Kidney epithelial cell (primary cell): ENCODE measurements at places on chromosomes 12 and 14.

DNA sequence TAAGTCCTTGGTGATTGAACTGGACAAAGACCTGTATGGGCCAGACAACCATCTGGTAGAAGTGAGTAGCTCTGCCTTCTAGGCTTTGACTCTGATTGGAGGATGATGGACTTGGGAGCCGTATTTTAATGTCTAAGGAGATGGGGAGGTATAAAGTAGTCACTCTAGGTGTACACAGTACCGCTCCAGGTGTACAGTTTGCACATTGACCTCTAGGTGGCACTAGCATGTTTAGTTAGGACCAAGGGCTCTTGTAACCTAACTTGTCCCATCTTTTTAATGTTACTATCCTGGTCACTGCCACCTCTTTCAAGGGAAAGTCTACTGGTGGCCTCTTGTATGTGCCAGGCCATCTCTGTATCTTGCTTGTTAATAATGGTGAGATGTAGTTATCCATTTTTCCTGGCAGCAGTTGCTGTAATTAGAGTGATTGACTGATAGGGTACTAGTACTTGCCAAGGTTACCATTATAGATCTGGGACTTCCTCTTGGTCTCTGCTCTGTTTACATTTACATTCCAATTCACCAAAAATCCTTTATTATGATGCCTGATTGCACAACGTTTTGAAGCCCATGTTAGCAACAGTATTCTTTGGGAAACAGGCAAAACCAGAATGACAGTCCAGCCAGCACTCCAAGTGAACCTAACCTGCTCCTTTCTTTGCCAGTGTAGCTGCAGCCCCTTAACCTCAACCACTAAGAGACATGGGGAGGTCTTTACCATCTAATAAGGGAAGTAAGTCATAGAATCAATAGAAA lies 3.6 kb downstream of the SMARCD1 start:
- DNase-seq = no peak

GRCh38 chr14:99333214-99333613 lies 61.2 kb upstream of the BCL11B start:
- DNase-seq = no peak

DNA sequence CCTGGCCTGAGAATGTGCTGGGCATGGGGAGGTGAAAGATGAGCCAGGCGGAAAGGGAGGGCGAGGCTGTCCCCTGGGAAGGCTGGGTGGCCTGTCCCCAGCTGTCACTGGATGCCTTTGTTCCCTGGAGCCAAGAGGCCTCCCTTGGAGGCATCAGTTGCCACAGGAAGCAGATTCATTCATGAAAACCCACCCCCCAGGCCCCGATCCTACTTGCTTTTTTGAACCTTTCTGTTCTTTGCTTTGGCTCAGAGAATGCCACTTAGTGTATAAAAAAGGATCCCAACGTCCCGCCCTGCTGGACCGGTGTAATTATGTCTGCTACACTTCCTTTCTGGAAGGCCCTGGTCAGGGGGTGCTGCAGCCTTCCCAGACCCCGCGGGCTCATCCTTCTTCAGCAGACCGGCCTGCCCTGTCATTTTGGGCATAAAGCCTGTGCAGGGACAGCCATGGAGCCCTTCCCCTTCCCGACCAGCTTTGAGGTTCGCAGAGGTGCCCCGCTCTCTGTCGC lies 220.2 kb downstream of the SLC41A2 start:
- DNase-seq = no peak

- no peak for DNase-seq
Observed at GRCh38 chr14:68367536-68367935, 425.3 kb downstream of the ZFP36L1 start.

GRCh38 chr12:131915823-131916222 lies 13.3 kb upstream of the PUS1 start:
- DNase-seq = no peak

DNA sequence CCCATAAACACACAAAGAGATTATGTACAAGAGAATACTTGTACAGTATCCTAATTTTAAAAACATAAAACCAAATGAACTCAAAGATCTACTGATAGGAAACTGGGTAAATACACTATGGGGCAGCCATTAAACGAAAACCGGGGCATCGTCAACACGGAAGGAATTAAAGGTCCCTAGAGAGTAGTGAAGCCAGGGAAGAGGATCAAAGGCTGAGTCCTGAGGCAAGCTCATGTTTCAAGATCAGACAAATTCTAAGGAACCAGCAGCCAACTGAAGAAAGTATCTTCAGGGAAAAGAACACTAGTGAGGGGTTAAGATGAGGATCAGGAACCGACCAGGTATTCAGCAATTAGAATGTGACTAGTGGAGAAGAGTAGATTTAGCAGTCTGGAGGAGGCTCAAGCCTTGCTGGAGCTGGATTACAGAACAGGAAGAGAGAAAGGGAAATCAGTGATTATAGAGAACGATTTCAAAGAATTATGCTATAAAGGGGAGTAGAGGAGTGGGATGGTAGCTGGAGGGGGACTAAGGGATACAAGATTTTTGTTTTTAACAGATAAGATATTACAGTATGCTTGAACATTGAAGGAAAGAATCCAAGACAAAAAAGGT lies 23.7 kb downstream of the SEL1L start:
- DNase-seq = no peak

- no peak for DNase-seq
Observed at GRCh38 chr12:40770781-40771180, 78.5 kb downstream of the CNTN1 start.

- DNase-seq = no peak
Observed at GRCh38 chr12:12622418-12622817, 10.7 kb downstream of the CREBL2 start.

DNA sequence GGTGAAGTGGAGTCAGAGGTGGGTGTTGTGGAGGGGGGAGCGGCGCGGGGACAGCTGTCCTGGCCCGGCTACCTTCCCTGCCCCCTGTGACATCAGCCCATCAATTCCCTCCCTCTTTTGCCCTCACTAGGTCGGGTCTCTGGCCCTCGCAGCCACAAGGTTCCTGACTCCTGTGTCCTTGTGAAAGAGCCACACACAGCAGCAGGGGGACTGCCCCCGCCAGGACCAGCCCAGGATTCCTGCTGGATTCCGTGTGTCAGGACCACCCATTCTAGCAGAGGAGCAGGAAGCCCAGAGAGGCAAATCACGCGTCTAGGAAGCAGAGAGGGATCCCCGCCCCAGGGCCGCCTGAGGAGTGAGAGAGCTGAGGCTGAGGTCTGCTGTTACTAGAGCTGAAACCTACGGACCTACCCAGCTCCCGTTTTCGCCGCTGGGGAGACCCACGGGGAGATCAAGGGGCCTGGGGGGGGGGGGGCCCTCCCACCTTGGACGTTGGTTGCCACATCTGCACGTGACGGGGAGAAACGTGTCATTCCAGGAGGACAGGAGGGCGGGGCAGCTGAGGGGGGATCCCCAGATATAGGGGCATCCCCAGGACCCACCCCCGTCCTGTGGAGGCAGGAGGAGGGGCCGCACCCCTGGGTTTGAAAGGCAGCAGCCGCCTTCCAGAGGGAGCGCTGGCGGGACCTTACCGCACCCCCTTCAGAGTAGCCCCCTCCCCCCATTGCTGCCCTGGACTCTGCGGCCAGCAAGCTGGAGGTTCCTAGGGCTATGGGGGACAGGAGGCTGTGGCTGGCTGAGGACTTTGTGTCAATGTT lies 12.5 kb upstream of the INF2 start:
- DNase-seq = no peak

- DNase-seq = no peak
Observed at GRCh38 chr12:77678621-77679020, 152.1 kb upstream of the NAV3 start.

- no peak for DNase-seq
Observed at GRCh38 chr14:20376071-20376588, 32.7 kb downstream of the PARP2 start.

- no peak for DNase-seq
Observed at GRCh38 chr12:47802312-47802711, 17.4 kb downstream of the HDAC7 start.

DNA sequence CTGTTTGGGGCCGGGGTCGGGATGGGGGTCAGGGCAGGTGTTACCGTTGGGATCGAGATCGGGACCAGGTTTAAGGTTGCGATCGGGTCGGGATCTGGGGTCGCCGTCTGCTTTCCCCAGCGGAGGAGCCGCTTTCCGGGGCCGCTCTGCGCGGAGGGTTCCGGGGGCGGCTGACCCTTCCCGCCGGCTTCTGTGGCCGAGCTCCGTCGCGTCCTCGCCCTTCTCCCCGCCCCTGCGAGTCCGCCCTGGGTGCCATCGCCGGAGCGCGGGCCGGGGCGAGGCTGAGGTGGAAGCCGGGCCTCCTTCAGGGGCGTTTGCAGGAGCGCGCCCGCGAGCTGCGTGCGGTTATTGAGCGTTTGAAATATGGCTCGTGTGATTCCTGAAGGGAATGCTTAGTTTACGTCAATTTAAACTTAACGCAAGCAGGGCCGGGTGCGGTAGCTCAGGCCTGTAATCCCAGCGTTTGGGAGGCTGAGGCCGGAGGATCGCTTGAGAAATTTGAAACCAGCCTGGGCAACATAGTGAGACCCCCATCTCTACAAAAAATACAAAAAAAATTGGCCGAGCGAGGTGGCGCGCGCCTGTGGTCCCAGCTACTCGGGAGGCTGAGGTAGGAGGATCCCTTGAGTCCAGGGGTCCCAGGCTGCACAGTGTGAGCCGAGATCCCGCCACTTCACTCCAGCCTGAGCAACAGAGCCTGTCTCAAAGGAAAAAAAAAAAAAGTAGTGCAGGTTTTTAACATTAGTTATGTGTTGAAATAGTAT lies 620 bp downstream of the PGAM5 start:
- DNase-seq = no peak

DNA sequence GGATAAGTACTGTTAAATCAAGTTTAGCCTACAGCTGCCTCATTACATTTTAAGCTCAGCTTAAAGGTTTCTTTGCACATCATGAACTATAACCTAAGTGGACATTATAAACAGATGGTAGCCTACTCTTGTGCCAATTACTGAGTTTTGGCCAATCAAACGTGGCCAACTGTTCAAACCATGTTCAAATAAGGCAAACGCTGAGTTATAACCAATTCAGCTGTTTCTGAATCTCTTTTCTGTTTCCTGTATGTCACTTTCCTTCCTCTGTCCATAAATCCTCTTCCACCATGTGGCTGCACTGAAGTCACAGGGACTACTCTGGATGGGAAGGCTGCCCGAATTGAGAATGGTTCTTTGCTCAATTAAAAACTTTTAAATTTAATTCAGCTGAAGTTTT lies 98.4 kb downstream of the BCAT1 start:
- no peak for DNase-seq

DNA sequence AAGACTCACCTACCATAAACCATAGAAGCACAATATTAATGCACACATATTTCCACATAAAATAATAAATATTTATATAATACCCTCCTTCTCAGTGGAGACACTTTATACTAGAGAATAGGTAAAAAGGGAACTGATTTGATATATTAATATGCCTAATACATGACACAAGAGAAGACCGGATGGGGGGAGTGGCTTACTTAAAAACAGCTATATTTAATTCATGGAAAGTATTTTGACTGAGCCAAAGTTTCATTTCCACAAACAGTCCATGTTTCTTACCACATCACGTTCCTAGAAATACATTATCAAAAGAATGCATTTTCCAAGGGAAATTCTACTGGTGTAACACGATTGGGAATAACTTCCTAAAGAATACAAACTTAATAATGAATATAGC lies 63.4 kb downstream of the ITPR2 start:
- DNase-seq = no peak

GRCh38 chr12:90909069-90909770 lies 45.8 kb downstream of the CCER1 start:
- DNase-seq = no peak

DNA sequence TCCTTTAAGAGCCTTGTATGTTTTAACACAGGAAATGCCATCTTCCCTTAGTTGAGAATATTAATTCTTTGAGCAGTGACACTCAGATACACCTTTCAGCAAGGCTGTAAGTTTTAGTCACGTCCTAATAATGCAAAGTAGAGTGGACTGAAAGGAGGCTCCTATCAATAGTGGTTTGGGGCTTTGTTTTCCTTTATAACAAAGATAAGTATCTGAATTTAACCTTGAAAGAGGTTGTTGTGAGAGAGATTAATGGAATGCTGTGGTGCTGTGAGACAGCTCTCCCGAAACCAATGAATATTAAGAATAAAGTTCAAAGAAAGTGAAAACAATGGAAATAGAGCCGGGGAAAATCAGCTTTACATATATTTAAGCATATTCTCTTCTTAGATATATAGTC lies 259.6 kb downstream of the ERC1 start:
- DNase-seq = no peak

- DNase-seq = no peak
Observed at GRCh38 chr14:99774556-99775307, 18.5 kb upstream of the EML1 start.

DNA sequence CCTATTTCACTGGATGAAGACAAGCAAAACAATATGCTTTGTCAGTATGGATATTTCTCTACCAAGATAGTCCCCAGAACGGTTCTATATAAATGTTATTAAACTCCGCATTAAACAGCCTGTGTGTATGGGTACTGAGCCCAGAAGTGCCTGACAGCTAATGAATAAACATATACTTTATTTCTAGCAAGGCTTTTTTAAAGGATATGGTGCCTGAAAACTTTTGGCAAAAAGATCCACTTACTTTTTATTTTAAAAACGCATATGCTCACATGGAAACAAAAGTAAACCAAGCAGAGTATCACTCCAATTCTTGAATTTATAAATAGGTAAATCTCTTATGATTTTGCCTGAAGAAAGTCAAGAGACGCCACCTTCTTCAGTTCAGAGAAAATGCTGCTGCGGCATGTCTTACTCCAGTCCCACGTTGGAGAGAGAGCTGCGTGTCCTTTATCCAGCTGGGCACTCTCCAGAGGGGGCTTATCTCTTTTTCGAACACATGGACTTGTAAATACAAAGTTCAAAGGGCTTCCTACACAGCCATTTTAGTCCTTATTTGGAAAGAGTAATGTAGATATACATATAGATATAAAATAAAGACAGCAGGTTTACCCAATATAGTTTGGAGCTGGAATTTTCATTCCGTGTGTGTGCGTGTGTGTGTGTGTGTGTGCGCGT lies 264.2 kb downstream of the ADAMTS20 start:
- DNase-seq = no peak

- DNase-seq = no peak
Observed at GRCh38 chr14:24463017-24463883, 20.7 kb upstream of the SDR39U1 start.

DNA sequence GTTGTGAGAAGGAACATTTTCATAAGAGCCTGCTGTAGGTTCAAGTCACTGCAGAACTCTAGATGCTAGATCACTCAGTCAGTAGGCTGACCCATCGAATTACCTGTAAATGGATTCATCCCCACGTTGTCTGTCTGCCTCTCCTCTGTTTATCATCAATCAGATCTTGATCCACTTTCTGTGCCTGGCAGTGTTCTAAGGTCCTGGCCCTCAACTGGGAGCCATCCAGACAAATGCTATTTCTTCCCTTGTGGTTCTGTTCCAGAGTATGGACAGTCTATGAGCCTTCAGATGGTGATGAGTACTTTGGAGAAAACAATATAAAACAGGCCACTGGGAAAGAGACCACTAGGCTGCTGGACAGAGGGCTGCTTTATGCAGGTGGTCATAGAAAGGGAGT lies 699.4 kb upstream of the TMEM132C start:
- no peak for DNase-seq

- DNase-seq = no peak
Observed at GRCh38 chr14:27845902-27846301, 920.7 kb upstream of the FOXG1 start.
